ENCODE measurements at places on chromosomes 5 and 9.

- no peak for DNase-seq
Observed at GRCh38 chr9:70801181-70801829, 320.1 kb downstream of the TRPM3 start.

GRCh38 chr9:8186560-8186959 lies 387.0 kb upstream of the DMAC1 start:
- DNase-seq = no peak

DNA sequence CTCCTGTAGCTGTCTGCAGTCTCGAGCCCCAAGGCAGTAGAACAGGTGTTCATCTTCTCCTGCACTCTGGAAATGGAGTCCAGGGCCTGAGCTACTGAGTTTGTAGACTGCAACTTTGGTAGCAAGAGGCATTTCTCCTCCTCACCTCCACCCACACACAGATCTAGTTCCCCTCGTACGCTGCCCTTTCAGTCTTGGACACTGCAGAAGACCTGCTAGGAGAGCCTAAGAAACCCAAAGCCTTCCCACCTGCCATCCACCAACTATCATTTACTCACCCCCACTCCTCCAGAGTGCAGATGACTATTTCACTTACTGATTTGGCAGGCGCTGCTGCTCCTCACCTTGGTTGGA lies 59.0 kb downstream of the KCNIP1 start:
- DNase-seq = no peak

DNA sequence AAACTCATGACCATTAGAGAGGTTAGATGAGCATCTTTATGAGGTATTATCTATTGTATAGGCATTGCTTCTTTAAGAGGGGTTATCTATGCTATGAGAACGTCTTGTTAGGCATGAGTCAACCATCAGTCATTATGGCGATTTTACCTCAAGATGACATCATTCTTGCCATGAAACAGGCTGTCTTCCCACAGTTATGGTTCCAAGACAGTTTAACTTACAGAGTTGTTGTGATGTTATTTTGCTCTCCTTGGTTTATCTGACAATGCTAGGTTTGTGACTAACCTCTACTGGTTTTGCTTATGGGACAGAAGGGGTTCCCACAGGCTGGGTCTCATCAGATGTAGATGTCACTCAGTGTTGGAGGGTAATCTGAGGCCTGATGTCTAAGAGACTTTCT lies 1864.7 kb upstream of the ACO1 start:
- DNase-seq = no peak

- DNase-seq = no peak
Observed at GRCh38 chr5:159935946-159936345, 19.7 kb downstream of the ADRA1B start.

DNA sequence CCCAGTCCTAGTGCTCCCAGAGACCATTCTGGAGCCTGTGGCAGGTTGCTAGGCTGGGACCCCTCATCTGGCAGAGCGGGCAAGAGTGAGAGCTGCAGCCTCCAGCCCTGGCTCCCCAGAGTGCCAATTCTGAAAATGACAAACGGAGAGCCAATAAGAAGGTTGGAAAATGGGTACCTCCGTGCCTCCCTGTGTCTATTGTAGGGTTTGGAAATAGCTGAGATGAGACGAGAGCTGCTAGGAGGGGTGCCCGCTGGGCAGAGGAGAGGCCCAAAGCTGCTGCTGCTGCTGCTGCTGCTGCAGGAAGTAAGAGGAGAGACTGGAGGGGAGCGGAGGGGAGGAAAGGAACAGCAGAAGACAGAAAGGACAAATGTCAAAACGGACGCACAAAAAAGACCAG lies 36.0 kb upstream of the FUBP3 start:
- DNase-seq = no peak
